ENCODE measurements at places on chromosomes 12 and 14. TPM values are rescaled to one million over a fixed set of nuclear protein-coding genes. Genes with fewer than 3 reads are reported as not detected.
A peak's percentile ranks its signal among the peaks of the same experiment; 100 is the strongest.

GRCh38 chr14:56099081-56099797 lies 19.0 kb upstream of the PELI2 start:
- no peaks in the 10 kb centered on the region for H3K36me3 ChIP-seq
- H3K4me1 ChIP-seq, result no peaks in the 10 kb centered on the region
- H3K4me3 ChIP-seq, result no peak overlapping the region
- no peak for DNase-seq
- H3K27me3 ChIP-seq, result peaks cover 12% of the 10 kb centered on the region

- H3K4me3 ChIP-seq, result no peak overlapping the region
- no peak for DNase-seq
- no peaks in the 10 kb centered on the region for H3K27me3 ChIP-seq
- H3K27ac ChIP-seq, result peak overlapping the region; percentile 23
- no peaks in the 10 kb centered on the region for H3K4me1 ChIP-seq
Observed at GRCh38 chr12:2804393-2805142, 7.9 kb upstream of the ITFG2 start.

DNA sequence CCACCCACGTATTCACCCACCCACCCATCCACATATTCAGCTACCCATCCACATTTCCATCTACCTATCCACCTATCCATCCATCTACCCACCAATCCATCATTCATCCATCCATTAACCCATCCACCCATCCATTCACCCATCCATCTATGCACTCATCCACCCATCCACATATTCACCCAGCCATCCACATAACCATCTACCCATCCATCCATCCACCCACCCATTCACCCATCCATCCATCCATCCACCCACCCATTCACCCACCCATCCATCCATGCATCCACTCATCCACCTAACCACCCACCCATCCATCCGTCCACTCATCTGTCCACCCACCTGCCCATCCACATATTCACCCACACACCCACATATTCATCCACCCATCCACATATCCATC lies 70.5 kb downstream of the LGMN start:
- DNase-seq, result no peak
- H3K27ac ChIP-seq, result no peak overlapping the region
- H3K4me3 ChIP-seq, result no peak overlapping the region
- H3K36me3 ChIP-seq, result peaks cover 58% of the 10 kb centered on the region

GRCh38 chr14:79093531-79093930 lies 923.4 kb downstream of the NRXN3 start:
- H3K4me3 ChIP-seq, result no peak overlapping the region
- H3K27me3 ChIP-seq, result no peaks in the 10 kb centered on the region
- no peaks in the 10 kb centered on the region for H3K36me3 ChIP-seq
- H3K4me1 ChIP-seq, result no peaks in the 10 kb centered on the region
- no peak overlapping the region for H3K27ac ChIP-seq
- DNase-seq, result no peak

The REM2 gene
- total RNA-seq, result 1.2 TPM

The NPFF gene
- not detected for total RNA-seq

Measured in activated CD4-positive, alpha-beta memory T cell treated with anti-CD3 and anti-CD28 coated beads, Interleukin-2, amount 10 ng/mL, durations not matched to agents 7 days and 5 days (primary cell).